Stimulated activated CD8-positive, alpha-beta memory T cell treated with anti-CD3 and anti-CD28 coated beads, Interleukin-15, amount 100 ng/mL, for 1 hour (primary cell): ENCODE measurements at places on chromosomes 3 and 15.

- no peak for DNase-seq
Measured at GRCh38 chr3:69409831-69410230, 23.9 kb upstream of the FRMD4B start.

GRCh38 chr3:128784232-128784631, 58.2 kb downstream of the RAB7A start:
- peak; percentile 30 for DNase-seq

DNA sequence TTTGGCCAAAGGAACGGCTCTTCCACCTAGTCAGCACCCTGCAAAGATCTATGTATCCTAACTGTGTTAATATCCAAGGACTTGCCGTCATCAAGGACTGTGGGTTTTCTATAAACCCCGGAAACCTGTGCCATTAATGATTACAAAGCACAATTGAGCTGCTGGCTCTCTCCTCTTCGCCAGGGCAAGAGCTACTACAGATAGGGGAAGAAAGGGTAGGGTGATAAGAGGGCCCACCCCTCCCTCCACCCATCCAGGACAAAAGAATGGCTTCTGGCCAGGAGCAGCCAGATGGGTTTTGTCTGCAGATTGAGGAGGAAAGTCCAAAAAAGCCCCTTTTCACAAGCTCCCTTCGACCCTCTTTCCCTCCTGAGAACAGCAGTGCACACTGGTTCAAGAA, 9.9 kb downstream of the RFT1 start:
- no peak for DNase-seq

DNA sequence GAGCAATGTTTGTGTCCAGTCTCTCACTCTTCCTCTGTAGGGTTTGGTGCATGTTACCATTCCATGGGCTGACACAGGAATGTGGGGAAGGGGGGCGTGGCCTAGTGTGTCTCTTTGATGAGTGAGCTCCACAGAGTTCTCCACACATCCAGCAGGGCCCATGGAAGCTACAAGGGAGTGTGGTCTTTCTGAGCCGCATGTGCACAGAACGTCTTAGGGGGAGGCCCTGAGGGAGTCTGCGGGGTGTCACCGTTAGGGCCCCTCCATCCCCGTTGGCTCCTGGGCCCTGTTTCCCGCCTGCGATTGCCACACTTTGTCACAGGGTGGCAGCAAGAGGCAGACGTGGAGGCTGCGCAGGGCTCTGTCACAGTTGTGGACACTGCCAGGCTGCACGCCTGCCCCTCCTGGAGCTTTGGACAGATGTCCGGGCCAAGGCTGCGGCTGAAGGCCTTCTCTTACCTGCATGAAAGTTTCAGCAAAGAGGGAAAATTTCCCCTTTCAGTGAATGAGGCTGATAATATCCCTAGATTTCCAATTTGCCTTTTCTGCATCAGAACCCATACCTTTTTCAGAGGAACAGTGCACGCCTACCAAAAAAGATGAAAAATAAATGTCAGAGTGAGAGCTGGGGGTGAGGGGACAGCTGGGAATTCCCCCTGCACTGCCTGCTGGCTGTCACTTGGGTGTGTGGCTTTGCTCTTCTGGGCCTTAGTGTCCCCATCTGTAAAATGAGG, 24.3 kb downstream of the CACNA2D3 start:
- no peak for DNase-seq
